ENCODE measurements at places on chromosomes 4 and X.

- DNase-seq = no peak
These were observed 89.0 kb downstream of the PLAC1 start for GRCh38 chrX:134569306-134569705.

DNA sequence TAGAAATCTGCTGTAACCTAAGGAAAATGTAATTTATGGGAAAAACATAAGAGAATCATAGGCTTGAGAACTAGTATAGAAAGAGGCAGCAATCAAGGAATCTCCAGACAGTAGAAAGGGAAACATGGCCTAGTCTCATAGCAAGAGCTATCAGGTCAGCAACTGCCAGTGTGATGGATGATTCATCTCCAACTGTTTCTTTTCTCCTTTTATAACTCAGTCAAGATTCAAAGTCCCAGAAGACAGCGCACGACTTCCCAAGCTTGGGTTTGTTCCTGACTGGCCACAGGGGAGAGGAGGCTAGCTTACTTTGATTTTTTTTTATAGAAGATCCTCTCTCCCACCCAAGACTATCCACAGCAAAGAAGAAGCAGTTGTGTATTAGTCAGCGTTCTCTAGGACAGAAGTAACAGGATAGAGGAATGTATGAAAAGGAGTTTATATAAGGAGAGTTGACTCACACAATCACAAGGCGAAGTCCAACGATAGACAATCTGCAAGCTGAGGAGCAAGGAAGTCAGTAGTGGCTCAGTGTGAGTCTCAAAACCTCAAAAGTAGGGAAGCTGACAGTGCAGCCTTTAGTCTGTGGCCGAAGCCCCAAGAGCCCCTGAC lies 181.5 kb downstream of the GC start:
- no peak for DNase-seq

- no peak for DNase-seq
These were observed 484.1 kb upstream of the CPEB2 start for GRCh38 chr4:14518136-14518535.

GRCh38 chrX:37745354-37745753 lies 34.5 kb upstream of the CYBB start:
- peak; percentile 20 for DNase-seq

DNA sequence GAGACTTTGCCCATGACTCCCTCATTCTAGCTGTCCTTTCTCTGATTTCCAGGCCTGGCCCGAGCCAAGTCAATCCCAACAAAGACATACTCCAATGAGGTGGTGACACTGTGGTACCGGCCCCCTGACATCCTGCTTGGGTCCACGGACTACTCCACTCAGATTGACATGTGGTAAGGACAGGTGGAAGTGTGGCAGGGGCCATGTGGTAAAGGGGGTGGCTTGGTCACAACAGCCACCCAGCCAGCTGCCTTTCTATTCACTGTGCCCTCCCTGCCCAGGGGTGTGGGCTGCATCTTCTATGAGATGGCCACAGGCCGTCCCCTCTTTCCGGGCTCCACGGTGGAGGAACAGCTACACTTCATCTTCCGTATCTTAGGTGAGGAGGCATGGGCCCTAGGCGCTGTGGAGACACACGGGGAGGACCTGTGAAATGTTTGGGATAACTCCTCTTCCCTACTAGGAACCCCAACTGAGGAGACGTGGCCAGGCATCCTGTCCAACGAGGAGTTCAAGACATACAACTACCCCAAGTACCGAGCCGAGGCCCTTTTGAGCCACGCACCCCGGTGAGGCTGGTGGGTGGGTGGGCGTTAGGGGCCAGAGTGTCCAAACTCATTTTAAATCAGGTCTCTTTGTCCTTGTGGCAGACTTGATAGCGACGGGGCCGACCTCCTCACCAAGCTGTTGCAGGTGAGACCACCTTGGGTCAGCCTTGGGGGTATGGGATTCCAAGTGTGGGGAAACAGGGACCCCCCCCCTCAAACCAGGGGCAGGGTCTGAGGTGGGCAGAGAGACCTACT lies 6.1 kb upstream of the USP11 start:
- no peak for DNase-seq

- DNase-seq = no peak
These were observed 14.6 kb downstream of the CTBP1 start for GRCh38 chr4:1234309-1234695.

DNA sequence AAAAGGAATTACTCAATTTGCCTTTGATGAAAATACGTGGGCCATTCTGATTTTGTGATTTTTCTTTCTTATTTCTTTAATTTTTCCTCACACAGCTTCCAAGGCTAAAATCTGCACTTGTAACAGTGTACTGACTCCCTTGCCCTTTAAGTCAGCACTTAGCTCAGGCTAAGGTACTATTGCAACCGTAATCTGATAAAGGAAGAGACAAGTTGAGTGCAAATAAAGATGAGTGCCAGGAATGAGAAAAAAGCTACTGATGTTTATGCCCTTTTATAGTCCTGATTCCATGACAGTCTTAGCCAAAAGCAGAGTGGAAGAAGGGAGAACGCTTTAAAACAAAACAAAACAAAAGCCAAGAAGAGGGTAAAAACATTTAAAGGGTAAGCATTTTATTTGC lies 6.0 kb downstream of the DMD start:
- DNase-seq = no peak

GRCh38 chr4:153481478-153481877 lies 15.3 kb downstream of the TMEM131L start:
- DNase-seq = no peak

DNA sequence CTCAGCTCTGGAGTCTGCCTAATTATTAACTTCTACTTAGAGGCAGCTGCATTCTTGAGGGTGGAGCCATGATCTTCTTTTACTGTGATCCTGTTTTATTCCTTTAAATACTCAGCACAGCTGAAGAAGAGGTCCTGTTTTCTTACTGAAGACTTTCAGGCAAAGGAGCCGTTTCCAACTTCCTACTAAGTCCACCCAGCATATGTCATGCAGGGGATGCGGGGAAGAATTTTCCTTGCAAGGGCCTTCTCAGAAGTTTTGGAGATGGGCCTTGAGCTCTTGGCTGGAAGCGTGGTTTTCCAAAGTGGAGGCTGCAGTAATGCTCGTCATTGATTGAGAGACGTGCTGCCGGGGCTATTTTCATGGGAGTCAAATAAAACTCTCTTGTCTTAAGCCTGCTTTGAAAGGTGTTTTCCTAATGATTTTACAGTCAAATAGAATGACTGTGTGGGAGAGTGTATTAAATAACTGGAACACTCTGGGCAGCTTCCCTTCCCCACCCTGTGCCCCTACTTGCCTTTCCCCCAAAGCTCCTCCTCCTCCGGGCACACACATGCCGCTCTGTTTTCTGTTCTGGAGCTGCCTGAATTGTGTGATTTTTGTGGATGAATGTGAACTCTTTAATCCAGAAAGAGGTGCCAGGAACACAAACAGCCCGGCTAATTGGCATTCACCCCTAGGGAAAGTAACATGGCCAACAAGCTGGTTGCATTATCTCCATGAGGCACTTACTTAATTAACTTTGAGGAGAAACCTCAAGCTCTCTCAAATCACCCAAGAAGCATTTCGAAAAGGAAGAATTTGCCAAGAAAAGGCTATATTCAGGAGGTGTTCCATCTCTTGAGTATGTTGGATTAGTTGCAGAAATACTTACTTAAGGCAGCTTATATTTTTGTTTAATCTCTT lies 28.1 kb downstream of the FGF2 start:
- no peak for DNase-seq

GRCh38 chr4:152949930-152950329 lies 13.8 kb downstream of the FHDC1 start:
- DNase-seq = no peak

- DNase-seq = no peak
These were observed 127.3 kb upstream of the PACRGL start for GRCh38 chr4:20572976-20573375.

GRCh38 chrX:135463937-135464336 lies 42.2 kb downstream of the SMIM10L2A start:
- no peak for DNase-seq

DNA sequence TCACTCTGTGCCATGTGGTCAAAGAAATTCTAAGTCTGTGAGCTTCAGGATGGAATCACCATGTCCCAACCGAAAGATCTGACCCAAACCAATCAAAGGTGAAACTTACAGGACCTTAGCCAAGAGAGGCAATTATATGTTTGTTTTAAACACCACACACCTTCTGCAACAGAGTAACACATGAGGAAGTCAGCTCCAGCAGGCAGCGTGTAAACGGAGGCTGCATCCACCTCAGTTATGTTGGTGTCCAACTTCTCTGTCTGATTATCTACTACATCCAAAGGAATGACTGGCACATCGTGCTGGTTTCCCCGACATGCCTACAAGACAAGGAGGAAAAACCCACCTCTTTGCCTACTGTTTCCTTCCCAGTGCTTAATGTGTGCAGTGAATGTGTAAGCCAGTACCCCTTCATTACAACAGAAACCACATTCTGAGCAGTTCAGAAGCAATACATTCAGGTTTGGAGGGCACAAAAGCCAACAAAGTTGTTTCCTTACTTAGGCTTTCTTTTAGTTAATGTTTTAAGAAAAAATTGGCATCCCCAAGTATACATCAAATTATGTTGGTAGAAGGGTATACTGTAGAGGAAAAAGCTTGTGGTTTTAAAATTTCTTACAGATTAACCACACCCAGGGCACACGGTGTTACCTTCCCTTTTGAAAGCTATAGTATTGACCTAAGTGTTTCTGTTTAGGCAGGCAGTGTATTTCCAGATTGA lies 12.4 kb downstream of the CASP6 start:
- DNase-seq = no peak

GRCh38 chr4:24973747-24974601 lies 56.8 kb downstream of the LGI2 start:
- DNase-seq = no peak

DNA sequence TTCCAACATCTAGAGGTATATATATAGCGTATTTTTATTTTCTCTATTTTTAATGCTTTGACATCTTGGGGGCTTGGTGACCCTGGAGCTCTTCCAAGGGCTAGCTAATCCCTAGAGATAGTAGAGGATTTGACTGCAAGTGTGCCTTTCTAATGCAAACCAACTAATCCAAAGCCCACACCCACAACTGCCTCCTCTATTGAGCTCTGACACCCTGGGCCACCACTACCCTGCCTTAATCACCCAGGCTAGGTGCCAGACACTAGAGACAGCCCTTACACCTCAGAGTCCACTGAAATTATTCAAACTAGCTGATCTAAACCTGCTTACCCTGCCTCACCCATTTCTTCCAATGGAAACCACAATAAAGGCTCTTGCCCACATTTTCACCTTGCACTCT lies 69.6 kb upstream of the ATXN3L start:
- DNase-seq = no peak

- DNase-seq = no peak
These were observed 14.3 kb downstream of the CBR4 start for GRCh38 chr4:168995537-168996295.

DNA sequence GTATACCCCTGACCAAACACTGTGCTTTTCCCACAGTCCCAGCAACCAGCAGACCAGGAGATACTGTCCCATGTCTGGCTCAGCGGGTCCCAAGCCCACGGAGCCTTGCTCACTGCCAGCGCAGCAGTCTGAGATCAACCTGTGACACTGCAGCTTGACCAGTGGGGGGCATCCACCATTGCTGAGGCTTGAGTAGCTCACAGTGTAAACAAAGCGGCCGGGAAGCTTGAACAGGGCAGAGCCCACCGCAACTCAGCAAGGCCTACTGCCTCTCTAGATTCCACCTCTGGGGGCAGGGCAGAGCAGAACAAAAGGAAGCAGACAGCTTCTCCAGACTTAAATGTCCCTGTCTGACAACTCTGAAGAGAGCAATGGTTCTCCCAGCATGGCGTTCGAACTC lies 58.1 kb downstream of the SLC10A6 start:
- DNase-seq = no peak

GRCh38 chr4:106444557-106444956 lies 76.0 kb upstream of the GIMD1 start:
- peak; percentile 12 for DNase-seq

DNA sequence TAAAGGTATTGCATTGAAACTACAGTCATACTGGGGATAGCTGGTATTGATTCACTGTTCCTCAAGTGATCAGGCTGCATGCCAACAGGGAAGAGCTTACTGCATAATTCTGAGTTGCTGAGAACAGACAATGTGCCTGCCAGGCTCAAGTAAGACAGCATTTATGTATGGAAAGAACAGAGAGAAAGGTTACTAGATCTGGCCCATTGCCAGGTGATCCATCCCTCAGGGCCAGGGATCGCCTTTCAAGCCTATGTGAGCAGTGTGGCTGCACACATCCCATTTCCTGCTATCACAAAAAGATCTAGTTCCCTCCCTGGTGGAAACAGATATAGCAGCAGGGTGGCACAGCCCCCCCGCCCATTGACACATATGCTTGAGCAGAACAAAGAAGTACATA lies 254.0 kb downstream of the TMA16 start:
- no peak for DNase-seq

GRCh38 chr4:53478671-53479456 lies 101.4 kb downstream of the FIP1L1 start:
- peak; percentile 71 for DNase-seq

GRCh38 chr4:55440786-55441185 lies 45.0 kb downstream of the TMEM165 start:
- no peak for DNase-seq

DNA sequence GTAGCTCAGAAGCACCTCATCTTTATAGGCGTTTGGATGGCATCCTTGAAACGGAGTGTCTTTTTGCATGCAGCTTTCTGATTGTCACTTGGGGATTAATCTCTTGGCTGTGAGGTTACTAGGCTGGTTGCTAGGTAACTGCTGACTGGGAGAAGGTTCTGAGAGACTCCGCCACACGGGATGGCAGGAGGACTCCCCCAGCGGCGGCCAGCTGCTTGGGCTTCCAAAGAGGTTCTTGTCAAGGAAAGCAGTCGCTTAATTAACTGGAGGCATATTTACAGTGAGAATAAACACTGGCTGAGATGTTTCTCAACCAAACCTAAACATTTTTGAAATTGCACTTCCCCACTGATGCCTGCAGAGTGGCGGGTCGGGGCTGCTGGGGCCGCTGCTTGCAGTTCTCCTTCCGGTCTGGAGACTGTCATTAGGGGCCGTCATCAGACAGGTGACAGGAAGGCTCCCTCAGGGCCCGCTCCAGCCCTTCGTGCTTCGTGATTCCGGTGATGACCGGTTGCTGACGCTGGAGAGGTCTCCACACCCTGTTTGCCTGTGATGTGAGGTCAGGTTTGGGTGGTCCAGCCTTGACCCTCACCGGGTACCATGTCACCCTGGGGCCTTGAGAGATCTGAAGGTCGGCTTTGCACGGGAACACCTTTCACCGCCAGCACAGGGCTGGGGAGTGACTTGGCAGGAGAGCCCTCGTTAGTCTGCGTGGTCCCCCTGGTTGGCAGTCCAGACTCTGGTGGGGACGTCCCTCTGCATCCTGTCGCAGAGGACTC lies 9.1 kb downstream of the NSG1 start:
- no peak for DNase-seq

GRCh38 chr4:128295255-128295654 lies 7.6 kb upstream of the PGRMC2 start:
- DNase-seq = no peak

DNA sequence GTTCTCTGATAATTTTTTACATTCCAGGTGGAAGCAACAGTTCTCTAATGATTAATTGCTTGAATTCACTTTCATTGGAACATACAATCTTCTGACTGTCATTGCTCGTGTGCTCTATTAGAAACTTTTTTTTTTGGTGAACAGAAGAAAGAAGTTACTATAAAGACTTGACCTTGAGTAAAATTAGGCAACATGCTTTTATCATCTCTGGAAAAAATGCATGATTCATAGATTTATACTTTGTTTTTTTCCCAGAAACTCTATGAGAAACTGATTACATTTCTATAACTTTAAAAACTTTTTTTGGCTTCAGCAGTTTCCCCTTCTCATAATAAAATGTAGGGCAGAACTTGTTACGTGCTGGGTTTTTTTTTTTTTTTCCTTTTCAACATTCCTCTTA lies 167.6 kb downstream of the ARHGAP10 start:
- DNase-seq = peak; percentile 17

All from fibroblast of skin of left biceps (primary cell).